ENCODE measurements at places on chromosomes 4 and X.
A peak's percentile ranks its signal among the peaks of the same experiment; 100 is the strongest.

DNA sequence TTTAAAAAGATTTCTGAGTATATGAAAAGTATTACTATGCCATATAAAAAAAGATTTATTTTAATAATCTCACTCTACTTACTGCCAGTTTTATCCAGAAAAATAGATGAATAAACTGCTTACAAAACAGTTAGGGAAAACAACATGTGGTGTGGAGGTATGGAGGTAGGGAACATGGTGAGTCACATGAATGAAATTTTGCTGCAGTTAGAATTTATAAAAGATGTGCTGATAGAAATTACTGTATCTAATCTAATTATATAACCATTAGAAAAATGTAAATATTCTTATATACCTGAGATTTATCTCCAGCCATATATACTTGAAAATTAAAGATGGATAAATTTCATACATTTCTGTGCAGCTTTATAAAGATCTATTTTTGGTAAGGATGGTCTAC is 184.0 kb upstream of the ANK2 start:
- no peak for DNase-seq

- DNase-seq = no peak
These were observed 39.5 kb upstream of the RBMX start for GRCh38 chrX:136920001-136920400.

DNA sequence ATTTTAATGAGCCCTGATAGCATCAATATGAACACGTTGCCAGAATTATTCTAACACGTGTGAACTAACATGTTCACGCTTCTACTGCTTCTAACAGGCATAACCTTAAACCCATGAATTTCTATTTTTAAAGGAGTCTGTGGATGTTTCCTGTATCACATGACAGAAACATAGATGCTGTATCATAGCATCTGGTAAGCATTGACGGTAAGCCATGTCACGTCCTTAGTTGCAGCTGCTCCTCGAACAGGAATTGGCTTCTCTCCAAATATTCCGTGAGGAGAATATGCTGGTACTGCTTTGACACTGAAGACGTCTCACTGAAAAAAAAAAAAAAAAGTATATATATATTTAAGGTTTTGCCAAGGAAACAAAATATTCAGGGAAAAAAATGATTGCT is 105.1 kb upstream of the MXRA5 start:
- DNase-seq = no peak

DNA sequence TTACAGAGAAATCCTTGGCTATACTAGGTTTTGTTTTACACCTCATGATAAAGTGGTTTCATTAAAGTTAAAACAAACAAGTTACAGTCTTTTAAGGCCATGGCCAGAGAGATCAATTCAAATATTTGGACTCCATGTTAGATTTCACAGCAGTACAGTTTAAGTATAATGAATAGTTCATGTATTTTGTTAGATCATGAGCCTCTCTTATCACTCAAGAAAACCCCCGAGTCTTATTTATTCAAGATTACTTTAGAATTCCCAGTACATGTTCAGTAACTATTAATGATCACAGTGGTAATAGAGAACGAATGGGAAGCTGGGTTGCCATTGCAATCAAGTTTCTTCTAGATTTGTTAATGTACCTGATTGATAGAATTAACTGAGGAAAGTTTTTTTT is 15.2 kb downstream of the PDLIM5 start:
- DNase-seq = no peak

DNA sequence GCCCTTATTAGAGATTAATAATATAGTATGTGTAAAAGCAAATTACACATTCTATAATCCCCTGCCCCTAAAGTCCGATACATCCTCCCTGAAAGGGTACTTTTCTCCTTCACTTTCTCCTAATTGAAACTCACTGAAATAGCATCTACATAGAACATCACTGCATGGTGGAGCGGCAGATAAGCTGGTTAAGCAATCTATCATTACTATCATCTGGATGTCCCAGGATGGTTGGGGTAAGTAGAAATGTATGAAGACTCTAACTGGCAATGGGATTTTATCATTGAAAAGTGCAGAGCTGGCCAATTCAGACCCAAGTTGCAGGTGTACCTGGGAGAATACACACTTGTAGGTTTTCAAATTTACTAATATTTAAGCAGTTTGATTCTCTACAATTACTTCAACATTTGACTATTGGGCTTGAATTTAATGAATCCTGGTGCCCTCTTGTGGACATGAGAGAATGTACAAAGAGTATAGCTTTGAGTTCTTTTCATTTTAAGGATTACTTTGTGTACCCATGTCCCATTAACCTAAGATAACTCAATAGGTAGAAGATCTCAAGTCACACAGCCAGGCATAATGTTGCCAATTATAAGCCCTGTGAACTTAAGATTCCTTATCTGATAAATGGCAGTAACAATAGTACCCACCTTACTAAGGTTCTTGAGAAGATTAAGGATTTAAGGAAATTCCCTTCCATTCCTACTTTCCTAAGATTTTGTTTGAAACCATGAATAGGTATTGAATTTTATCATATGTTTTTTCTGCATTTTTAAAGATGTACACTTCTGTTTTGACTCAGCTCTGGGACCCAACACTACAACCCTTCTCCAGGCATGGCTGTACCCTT is 69.8 kb downstream of the SHROOM3 start:
- DNase-seq = no peak

DNA sequence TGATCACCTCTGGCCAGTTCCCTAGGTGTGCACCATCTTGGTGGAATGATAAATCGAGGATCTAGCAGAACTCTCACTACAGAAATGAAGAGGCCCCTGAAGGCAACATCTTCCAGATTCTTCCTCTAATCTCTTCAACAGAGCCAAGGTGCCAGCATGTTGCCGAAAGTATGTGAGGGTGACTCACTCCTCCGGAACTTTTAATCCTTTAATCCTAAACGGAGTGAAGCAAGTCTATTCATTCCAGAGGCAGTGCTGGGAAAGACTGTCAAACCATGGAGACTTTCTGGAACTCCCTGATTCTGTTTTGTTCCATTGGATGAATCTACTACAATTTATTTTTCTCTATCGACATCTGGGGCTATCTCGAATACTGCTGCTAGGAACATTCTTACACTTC is 68.7 kb downstream of the SUPT20HL2 start:
- DNase-seq = no peak

- no peak for DNase-seq
These were observed 876.3 kb downstream of the C4orf33 start for GRCh38 chr4:129972257-129972656.

DNA sequence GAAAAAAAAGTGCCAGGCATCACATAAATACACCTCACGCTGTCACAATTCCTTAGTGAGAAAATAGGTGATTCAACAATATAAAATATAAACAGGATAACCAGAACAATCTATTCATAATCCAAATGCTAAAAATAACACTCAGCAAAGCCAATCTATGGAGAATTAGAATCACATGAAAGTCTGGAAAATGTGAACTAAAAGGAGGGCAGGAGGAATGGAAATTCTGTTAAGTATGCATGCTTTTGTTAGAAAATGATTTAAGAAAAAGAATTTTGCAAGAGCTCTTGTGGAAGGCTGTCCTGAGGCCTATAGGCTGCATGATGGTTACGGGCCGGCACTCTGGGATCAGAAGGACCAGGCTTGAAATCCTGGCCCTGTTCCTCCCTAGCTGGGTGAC is 70.6 kb upstream of the PROM1 start:
- no peak for DNase-seq

DNA sequence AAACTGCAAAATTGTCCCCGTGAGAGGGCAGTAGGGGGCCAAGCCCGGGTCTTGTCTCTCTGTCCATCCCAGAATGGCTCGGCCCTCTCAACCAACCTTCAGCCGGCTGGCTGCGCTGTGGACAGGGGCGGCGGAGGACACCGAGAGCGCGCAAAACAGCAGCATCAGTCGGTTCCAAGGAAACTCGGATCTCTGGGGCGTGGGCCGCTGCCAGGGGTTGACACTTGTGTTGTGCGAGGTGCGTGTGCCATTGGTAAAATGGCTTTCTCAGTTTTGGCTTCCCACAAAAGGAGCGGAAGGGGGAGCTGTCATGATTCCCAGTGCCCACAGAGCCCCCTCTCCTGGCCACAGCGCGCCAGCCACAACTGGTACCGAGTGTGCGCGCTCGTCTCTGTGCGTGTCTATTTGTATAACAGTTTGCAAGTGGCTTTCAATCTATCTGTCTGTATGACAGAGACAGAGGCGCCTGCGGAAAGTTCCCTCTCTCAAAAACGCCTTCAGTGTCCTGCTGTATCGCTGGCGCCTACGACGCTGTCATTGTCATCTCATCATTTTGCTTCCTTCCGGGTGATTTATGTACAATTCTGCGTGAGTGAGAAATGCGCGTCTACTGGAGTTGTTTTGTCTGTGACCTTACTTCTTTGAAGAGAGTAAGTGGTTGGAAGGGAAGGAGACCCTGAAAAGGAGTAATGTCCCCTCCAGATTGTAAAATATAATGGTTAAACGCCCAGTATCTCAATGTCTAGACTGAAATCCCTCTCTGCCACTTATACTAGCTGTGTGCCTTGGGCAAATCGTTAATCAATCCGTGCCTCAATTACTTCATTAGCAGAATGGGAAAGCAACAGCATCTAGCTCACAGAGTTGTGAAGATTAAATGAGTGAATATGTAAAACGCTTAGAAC is 1.8 kb downstream of the DKK2 start:
- peak; percentile 65 for DNase-seq

GRCh38 chrX:10486373-10486772 is 134.0 kb downstream of the MID1 start:
- no peak for DNase-seq

DNA sequence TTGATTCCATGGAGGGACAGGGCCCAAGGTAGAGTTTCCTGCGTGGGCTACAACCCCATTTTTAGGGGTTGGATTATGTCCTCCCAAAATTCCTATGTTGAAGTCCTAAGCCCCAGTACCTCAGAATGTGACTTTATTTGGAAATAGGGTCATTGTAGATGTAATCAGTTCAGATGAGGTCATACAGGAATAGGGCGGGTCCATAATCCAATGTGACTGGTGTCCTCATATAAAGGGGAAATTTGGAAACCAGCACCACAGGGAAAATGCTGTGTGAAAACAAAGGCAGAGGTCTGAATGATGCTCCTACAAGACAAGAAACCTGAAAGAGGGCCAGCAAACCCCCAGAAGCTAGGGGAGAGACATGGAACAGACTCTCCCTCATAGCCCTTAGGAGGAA is 31.1 kb upstream of the MAMLD1 start:
- no peak for DNase-seq

DNA sequence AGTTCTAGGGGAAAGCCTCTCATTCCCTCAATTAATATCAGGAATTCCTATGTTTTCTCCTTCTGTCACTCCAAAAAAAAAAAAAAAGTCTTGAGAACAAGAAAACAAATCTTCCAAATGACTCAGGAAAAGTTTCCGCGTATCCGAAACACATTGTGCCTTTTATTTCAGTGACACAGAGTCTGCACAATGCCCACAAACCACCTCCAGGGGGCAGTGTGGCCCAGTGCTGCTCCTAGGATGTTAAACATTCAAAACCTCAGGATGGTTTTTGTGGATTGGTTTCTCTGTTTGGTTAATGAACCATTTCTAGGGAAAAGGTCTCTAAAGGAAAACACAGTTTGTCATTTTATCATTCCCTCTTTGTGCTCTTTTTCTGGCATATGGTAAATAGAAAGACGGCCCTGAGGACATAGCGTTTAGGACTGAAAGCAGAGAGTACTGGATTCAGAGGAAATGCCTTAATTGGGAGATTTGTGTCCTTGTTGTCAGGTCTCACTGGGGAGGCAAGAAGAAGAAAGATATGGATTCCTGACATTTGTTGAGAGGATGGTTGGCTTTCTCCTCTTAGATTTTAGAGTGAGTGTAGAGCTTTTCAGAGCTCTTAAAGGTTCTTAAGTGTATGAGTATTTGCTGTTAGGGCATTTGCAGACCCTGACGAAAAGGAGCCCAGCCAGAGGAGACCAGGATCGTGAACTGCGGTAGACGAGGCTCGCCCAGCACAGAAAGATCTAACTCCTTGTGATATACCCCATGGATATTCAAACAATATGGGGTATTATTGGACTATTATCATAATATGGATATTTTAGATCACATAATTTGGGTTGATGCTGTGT is 65.7 kb upstream of the MAP9 start:
- DNase-seq = peak; percentile 84

DNA sequence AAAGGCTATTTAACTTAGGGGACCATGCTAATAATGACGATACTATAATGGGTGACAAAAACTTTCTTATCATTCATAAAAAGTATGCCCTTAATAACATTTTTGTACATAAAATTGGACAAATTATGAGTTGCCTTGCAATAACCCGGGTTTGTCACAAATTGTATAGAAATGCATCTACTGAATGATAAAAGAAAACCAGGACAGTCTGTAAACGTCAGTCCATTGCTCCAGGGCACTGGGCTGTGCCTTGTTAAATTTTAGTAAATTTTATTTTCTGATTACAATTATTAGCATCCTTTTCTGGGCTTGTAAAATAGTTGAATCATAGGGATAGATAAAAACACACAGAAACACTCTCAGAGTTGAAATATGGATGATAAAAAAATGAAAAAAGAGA is 778.3 kb downstream of the RAPGEF2 start:
- DNase-seq = no peak

DNA sequence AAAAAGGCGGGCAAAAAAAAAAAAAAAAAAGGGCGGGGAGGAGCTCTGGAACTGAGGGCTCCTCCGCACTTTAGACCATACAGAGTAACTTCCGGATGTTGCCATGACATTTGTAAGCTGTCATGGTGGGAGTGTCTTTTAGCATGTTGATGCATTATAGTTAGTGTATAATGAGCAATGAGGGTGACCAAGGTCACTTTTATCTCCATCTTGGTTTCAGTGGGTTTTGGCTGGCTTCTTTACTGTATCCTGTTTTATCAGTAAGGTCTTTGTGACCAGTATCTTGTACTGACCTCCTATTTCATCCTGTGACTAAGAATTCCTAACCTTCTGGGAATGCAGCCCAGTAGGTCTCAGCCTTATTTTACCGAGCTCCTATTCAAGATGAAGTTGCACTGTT is 193.4 kb downstream of the UGT8 start:
- DNase-seq = no peak

DNA sequence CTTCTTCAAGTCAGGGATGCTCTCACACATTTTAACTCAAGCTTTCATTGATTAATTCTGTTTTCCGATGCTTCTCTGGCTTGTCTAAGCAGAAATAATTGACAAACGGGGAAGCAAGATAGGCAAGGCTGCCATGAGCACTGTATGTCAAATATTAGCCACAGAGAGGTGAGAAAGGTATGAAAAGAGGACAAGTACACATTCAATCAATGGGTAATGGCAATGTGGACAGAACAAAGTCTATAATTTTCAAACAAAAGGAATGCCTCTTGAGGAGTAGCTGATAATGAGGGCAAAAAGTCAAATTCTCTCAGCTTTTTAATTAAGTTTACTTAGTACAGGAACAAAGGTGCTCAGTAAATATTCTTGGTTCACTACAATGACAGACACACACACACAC is 19.6 kb downstream of the COX7B2 start:
- DNase-seq = no peak

- DNase-seq = no peak
These were observed 114.5 kb upstream of the PCDH7 start for GRCh38 chr4:30605616-30606190.

GRCh38 chr4:177558995-177559394 is 116.8 kb upstream of the AGA start:
- no peak for DNase-seq

- DNase-seq = no peak
These were observed 1400.5 kb upstream of the IGFBP7 start for GRCh38 chr4:58510652-58511051.

All from posterior cingulate gyrus (tissue), 11 donors.